Upper lobe of right lung (tissue), 1 donor: ENCODE measurements at places on chromosomes 1 and 21. TPM values are rescaled to one million over a fixed set of nuclear protein-coding genes. Genes with fewer than 3 reads are reported as not detected.

The CYYR1 gene
- total RNA-seq, result 51.3 TPM

DNA sequence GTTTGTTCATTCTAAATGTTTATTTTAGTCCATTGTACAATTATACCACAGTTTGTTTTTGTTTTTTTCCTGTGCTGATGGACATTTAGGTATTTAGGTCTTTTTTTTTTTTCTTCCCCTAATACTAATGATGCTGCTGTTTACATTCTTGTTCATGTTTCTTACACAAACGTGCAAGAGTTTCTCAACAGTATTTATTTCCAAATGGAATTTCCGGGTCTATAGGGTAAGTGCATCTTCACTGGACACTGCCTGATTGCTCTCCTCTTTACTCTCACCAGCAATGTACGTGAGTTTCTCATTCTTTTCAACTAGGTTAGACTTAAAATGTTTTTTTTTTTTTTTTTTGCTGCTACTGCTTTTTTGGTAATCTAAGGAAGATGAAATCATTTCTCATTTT lies 122.7 kb downstream of the PPP1R12B start:
- DNase-seq, result no peak

The OPTC gene
- total RNA-seq, result not detected

- DNase-seq, result no peak
Observed at GRCh38 chr1:110673197-110673701, 1.5 kb downstream of the KCNA3 start.

DNA sequence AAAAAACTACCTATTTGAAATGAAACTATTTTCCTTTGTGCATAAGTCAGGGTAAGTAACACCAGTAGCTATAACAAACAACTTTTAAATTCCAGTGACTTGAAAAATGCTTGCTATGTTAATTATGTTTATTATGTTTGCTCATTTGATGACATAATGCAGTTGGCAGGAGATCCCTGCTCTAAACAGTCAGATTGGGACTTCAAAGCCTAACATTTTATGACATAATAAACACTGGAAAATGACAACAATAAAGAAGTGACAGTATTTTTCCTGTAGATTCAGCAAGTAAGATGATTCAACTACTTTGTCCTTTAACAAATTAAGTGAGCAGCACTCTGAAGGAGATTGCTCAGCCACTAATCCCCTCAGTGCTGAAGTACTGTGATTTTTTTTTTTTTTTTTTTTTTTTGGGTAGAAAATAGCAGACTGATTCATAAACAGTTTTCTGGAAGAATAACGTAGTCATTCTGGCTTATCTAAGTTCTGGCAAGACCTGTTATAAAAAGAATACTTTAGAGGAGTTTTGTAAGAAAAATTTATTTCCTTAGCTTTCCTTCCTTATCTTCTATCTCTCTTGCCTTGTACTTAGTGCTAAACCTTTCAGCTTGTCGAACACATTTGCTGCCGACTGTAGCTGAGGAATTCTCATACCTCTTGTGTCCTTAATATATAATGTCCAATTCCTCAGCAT lies 207.2 kb downstream of the PTGER3 start:
- no peak for DNase-seq

GRCh38 chr1:116988248-116988647 lies 13.3 kb upstream of the CD101 start:
- no peak for DNase-seq

The RGS16 gene
- total RNA-seq, result 12.0 TPM

The TFF1 gene
- not detected for total RNA-seq

The USF1 gene
- total RNA-seq, result 67.6 TPM

The TACSTD2 gene
- total RNA-seq, result 112 TPM

DNA sequence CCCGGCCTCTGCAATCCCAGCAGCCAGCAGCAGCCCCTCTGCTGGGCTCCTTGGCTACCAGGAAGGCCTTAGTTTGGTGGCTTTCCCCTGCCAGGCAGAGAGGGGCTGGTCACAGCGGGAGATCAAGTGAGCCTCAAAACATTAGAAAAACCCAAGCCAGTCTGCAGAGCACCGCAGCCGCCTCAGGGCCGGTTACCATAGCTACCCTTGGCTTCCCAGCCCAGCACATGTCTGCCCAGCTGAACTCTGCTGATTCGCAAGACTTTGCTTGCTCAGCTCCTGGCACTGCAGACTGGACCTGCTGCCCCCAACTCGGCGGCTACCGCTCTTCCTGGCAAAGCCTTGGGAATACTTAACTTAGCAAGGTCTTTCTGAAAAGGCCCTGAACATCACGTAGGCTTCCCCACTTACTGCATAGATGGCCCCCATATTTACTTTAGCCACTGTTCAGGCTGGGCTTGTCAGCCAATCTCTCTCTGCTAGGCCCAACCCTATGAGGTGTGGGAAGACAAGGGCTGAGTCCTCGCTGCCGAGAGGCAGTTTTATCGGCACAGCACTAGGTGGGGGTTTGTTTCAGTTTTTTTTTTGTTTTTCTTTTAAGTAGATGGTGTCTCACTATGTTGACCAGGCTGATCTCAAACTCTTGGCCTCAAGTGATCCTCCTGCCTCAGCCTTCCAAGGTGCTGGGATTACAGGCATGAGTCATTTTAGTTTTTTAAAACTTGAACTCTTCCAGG lies 28.6 kb upstream of the PLEKHG5 start:
- no peak for DNase-seq

The NUF2 gene
- total RNA-seq, result 0.64 TPM

- DNase-seq, result no peak
Observed at GRCh38 chr1:101360506-101360905, 123.7 kb downstream of the S1PR1 start.

GRCh38 chr1:24867084-24867870 lies 62.8 kb downstream of the RUNX3 start:
- DNase-seq, result no peak
